ENCODE measurements at places on chromosomes 3 and 15.

DNA sequence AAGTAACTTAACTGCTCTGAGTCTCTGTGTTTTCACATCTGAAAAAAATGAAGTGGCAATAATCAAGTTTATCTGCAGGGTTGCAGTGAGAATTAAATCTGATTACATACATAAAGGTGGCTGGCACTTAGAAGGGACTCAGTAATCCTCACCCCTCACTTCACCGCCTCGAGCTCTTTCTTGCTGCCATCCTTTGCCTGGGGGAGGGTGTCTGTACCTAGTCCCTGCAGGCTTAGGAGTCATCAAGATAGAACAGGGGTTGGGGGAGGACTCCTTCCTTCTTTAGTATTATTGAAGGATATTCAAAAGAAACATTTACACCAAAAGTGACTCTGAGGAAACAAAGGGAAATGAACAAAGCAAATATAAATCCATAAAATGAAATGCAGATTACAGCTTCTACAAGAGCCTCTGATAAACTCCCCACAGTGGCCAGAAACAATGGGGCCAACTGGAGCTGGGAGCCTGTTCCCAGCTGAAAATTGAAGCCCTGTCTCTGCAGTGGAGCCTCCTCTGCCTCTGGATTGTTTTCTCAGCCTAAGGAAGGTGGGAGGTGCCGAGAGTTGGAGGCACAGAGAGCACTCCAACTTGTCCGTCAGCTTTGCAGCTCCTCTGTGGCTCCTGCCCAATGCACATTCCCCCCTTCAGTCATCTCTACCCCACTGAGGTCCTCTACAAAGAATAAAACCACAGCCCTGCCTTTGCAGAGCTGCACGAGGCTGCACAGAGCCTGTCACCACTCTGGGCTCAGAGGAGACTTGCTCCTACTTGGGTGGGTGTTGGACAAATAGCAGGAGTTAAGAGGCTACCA lies 41.8 kb downstream of the CRYGS start:
- no peak for DNase-seq

DNA sequence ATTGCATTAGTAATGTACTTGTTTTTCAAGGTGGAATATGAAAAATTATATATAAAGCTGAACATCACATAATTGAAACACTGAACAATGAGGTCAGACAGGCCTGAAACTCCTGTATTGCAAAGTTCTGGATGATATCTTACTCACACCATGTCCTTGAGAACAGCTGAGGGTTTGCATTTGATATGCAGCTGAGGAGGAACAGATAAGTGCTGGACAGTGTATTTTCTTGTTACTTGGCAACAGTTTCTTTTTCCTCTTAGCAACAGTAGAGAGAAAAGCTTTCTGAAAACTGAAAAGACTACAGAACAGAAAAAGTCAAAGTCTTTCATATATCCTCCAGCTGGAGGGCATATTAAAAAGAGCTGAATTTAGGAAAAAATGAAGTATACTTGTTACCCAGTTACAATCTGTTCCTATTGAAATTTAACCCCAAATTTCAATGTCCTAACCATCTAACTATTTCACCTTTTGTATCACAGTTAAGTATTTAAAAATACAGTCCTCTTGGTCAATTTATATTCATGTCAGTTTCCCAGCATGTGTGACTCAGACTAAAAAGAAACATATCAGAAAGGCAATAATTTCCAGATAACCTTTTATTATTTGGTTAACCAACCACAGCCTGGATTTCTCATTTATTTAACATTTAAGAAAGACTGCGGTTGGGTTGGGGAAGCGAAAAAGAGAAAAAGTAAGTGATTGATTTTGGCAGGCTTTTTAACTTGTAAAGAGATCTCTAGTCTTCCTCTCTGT lies 733.0 kb upstream of the DPPA4 start:
- DNase-seq: no peak

GRCh38 chr15:46389739-46390138 lies 754.9 kb downstream of the SQOR start:
- DNase-seq: no peak

- DNase-seq: no peak
Measured at GRCh38 chr15:47443839-47444238, 273.5 kb upstream of the SEMA6D start.

GRCh38 chr3:59027607-59028006 lies 22.2 kb downstream of the CFAP20DC start:
- DNase-seq: no peak

Data from NCI-H2171 treated with DMSO at 0.1 percent for 48 hours (cell line).